Osteocyte (in vitro differentiated cells): ENCODE measurements at places on chromosomes 6 and 20. TPM values are rescaled to one million over a fixed set of nuclear protein-coding genes. Genes with fewer than 3 reads are reported as not detected.
A peak's percentile ranks its signal among the peaks of the same experiment; 100 is the strongest.

GRCh38 chr6:162917506-162917905 is 189.7 kb downstream of the PACRG start:
- H3K4me1 ChIP-seq: peaks cover 10% of the 10 kb centered on the region
- no peak for DNase-seq
- H3K27ac ChIP-seq: no peak overlapping the region
- H3K4me3 ChIP-seq: no peak overlapping the region

- peak; percentile 81 for DNase-seq
- no peak overlapping the region for H3K27ac ChIP-seq
- H3K27me3 ChIP-seq: no peaks in the 10 kb centered on the region
- H3K36me3 ChIP-seq: peaks cover 69% of the 10 kb centered on the region
These were observed 22.5 kb downstream of the THBS2 start for GRCh38 chr6:169230946-169231789.

DNA sequence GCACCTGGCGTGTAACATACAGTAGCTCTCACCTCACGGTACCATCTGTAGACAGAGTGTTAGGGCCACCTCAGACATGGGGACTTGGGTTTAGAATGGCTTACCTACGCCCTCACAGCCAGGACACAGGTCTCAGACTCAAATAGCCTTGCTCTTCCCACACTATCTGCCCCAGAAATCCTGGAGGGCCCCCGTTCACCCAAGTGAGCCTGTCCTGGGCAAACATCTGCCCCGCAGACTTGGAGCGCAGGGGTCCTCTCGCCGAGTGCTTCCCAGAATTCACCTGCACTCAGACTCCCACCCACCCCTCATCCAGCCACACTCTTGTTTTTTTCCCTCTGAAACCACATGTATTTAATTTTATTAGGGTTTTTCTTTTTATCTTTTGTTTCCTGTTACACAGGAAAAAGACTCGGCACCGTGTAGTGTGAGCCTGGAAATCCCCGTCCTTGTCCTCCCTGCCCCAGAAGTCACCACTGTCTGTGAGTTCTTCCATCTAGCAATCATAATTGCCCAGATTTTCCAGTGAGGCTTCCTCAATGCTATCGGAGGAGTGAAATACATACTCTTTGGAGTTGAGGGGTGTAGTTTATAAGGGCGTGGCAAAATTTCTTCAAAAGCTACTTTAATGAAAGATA is 17.1 kb upstream of the MAP1LC3A start:
- H3K36me3 ChIP-seq: peaks cover 31% of the 10 kb centered on the region
- no peaks in the 10 kb centered on the region for H3K4me1 ChIP-seq
- H3K27ac ChIP-seq: no peak overlapping the region
- no peak for DNase-seq
- no peaks in the 10 kb centered on the region for H3K27me3 ChIP-seq
- no peak overlapping the region for H3K4me3 ChIP-seq

DNA sequence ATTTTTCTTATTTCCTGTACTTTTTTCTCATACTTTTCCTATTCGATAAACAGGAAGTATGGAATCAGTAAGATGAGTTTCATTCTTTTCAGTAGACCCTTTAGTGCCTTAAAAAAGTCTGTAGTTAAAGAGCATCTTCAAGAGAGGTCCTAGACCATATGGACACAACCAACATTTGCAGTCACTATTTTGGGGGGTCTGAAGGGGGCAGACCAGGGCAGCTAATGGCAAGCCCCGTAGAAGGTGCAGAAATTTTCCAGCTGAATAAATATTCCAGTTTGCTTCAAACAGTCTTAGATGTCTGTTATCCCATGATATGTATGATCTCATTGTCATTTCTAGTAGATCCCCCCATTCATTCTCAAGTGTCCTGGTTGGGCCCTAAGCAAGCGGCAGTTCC is 52.8 kb downstream of the MAP3K5 start:
- H3K27me3 ChIP-seq: no peaks in the 10 kb centered on the region
- no peak for DNase-seq
- H3K4me1 ChIP-seq: peaks cover 10% of the 10 kb centered on the region
- no peak overlapping the region for H3K27ac ChIP-seq
- no peaks in the 10 kb centered on the region for H3K36me3 ChIP-seq

GRCh38 chr6:108170332-108171290 is 4.8 kb downstream of the NR2E1 start:
- peaks cover 47% of the 10 kb centered on the region for H3K4me1 ChIP-seq
- peaks cover 86% of the 10 kb centered on the region for H3K27me3 ChIP-seq

DNA sequence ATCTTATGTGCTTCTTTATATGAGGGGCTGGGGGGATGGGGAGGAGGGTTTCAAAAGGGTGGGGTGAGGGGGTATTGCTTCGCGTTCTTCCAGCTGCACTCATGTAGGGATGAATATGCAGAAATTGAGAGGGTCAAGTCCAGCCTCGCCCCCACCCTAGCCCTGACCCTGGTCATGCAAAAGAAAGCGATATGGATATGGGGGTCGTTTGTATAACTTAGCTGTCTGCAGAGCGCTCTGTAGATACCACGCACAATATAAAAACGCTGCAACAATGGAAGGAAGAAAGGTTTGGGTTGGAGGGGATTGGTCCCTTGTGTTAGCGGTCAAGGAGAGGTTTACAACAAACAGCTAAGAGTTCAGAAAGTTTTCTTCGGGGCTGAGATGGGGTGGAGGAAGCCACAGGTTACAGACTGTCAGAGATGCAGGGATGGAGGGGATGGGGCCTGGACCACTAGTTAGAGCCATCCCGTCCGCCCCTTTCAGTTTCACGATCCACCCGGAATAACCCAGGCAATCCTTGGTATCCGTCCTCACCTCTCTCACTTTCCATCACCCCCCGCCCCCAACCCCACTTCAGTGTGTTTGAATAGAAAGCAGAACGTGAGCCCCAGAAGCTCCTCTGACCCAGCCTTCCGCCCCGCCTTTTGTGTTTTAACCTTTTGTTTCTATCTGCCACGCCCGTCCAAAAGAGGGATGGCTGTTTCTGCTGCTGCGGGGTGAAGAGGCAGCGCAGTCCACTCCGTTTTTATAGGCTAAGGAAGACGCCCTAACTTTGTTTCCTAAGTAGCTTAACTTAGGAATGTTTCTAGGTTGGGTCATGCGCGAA is 73.5 kb downstream of the SOX4 start:
- H3K27ac ChIP-seq: no peak overlapping the region
- H3K4me1 ChIP-seq: peaks cover 30% of the 10 kb centered on the region
- no peak for DNase-seq
- H3K27me3 ChIP-seq: peaks cover 61% of the 10 kb centered on the region
- no peaks in the 10 kb centered on the region for H3K36me3 ChIP-seq

- H3K4me1 ChIP-seq: peaks cover 6% of the 10 kb centered on the region
- H3K4me3 ChIP-seq: no peak overlapping the region
- no peak overlapping the region for H3K27ac ChIP-seq
- H3K36me3 ChIP-seq: peaks cover 52% of the 10 kb centered on the region
These were observed 21.6 kb downstream of the CMTR1 start for GRCh38 chr6:37454420-37455140.

DNA sequence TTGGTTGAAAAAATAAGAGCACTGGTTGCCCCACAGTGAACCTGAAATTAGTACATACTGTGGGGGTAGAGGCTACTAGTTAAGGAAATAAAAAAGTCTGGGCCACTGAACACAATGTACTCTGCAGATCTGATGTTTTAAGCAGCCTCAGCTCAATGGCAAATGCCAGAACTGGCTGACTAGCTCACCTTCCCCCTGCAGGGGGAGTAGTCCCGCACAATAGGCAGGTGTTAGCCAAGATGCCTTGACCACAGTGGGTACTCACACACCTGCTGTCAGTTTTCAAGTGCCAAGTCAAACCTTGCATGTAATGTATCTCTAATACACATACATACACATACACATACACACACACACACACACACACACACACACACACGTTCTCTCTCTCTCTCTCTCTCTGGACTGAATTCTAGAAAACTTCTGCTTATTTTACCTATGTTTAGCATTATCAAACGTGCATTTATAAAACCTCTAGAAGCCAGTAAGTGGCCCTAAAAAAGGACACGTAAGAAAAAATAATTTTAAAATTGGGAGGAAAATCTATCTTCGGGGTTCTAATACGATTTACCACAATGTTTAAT is 36.1 kb downstream of the GMDS start:
- H3K27me3 ChIP-seq: no peaks in the 10 kb centered on the region
- H3K4me3 ChIP-seq: no peak overlapping the region
- H3K27ac ChIP-seq: no peak overlapping the region
- no peaks in the 10 kb centered on the region for H3K4me1 ChIP-seq

GRCh38 chr6:107729098-107729497 is 95.0 kb downstream of the SCML4 start:
- H3K27me3 ChIP-seq: peaks cover 66% of the 10 kb centered on the region
- no peak overlapping the region for H3K27ac ChIP-seq
- no peaks in the 10 kb centered on the region for H3K36me3 ChIP-seq
- no peak overlapping the region for H3K4me3 ChIP-seq
- peak; percentile 56 for DNase-seq
- no peaks in the 10 kb centered on the region for H3K4me1 ChIP-seq

DNA sequence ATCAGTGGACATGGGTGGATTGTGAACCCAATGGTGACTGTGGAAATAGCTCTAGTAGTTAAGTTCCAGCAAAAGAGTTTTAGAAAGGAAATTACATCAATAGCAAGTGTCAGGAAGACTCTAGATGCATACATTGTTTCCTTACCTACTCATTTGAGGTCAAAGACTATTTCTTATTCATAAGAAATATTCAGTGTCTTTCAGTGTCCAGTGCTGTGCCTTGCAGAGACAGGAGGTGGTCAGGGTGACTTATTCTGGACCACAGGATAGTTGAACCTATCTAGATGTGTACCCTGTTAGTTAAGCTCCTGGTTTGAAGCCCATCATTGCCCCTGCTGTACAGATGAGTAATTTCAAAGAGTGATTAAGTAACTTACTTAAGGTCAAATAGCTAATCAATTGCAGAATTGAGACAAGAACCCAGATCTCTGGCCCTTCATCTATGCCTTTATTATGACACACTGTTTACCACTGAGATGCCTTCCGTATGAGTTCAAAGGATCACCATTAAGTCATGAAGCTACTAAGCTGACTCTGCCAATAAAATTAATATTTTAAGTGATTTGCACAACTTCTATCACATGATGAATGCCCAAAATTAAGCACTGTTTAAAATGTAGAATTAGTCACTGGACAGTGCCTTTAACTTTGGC is 136.1 kb downstream of the PDSS2 start:
- H3K27me3 ChIP-seq: no peaks in the 10 kb centered on the region
- H3K4me1 ChIP-seq: peaks cover 7% of the 10 kb centered on the region
- no peaks in the 10 kb centered on the region for H3K36me3 ChIP-seq
- no peak overlapping the region for H3K4me3 ChIP-seq

DNA sequence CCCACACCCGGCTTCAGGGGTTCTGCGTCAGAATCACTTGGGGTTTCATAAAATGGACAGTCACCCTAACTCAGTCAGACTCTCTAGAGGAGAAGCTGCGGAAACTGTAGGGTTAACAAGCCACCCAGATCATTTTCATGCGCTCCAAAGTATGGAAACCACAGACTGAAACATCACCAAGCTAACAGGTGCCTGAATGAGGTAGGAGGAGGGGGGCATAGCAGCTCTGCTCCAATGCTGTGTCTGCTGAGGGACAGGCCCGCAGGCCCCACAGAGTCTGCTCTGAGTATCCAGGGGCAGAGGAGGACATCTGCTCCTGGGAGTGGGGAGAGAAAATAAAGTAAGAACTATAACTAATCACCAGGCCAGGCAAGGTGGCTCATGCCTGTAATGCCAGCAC is 97.1 kb upstream of the AKAP12 start:
- H3K27me3 ChIP-seq: no peaks in the 10 kb centered on the region
- H3K4me3 ChIP-seq: no peak overlapping the region
- H3K4me1 ChIP-seq: peaks cover 10% of the 10 kb centered on the region
- no peak overlapping the region for H3K27ac ChIP-seq
- no peak for DNase-seq

DNA sequence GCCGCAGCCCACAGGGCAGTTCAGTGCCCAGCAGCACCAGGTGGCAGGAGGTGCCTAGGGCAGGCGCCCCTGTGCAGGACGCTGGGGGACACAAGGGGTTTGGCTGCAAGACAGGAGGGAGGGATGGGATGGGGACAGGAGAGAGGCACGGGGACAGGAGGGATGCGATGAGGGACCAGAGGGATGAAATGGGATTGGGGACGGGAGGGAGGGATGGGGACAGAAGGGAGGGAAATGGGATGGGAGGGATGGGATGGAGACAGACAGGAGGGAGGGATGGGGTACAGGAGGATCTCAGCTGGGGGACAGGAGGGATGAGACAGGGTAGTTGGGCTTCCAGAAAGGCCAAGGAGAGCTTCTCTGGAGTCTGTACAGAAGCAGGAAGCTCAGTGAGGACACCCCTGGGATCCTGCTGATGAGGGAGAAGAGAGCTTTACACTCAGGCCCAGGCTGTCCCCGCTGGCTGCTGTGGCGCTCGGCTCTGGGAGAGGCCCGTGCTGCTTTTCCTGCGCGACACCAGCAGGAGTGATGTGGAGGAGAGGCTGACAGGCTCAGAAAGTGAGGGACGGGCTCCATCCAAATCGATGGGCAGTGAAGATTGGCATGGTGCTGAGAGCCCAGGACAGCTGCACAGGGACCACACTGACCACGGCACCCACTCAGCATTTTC is 400.8 kb downstream of the SMOC2 start:
- no peaks in the 10 kb centered on the region for H3K36me3 ChIP-seq
- no peak overlapping the region for H3K27ac ChIP-seq
- peaks cover 11% of the 10 kb centered on the region for H3K27me3 ChIP-seq
- peaks cover 24% of the 10 kb centered on the region for H3K4me1 ChIP-seq
- no peak overlapping the region for H3K4me3 ChIP-seq

- H3K4me3 ChIP-seq: no peak overlapping the region
- H3K27ac ChIP-seq: no peak overlapping the region
- H3K4me1 ChIP-seq: peaks cover 37% of the 10 kb centered on the region
- DNase-seq: no peak
These were observed 35.2 kb downstream of the RAB22A start for GRCh38 chr20:58344741-58345140.

DNA sequence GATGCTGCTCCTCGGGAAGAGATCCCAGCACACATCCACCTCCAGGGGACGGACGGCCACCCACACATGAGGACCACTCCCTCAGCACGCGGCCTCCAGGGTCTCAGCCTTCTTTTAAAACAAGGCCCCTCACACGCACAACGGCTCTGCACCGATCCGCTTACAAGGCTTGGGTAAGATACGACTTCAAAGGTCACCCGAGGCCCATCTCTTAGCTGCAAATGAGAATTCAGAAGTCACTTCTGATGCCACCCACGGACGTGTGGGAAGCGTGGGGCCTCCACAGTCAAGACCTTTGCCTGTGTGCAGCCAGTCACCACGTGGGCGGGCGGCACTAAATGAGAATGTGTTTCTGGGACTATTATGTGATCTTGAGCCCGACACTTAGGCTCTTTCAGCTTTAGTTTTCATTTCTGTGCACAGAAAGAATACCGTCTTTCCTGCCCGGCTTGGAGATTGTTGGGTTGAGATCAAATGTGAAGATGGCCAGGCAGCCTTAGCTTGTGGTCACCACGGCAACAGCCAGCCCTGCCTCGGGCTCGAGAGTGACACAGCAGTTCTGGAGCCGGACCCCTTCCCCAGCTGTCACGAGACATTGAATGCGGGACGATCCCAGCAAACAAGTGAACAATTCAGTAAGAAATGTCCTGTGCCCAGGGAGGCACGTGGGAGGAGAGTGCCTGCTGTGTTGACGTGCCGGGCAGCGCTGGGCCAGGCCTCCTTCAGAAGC is 91.6 kb downstream of the RAMACL start:
- peaks cover 39% of the 10 kb centered on the region for H3K36me3 ChIP-seq
- no peaks in the 10 kb centered on the region for H3K4me1 ChIP-seq
- no peak overlapping the region for H3K27ac ChIP-seq
- H3K27me3 ChIP-seq: no peaks in the 10 kb centered on the region
- no peak overlapping the region for H3K4me3 ChIP-seq

Gene SRSF12
- 3.7 TPM in 2 replicates for total RNA-seq

Gene THBD
- 66.3 and 68.3 TPM in 2 replicates for total RNA-seq

Gene BCAS1
- not detected in 2 replicates for total RNA-seq

Gene GJA10
- not detected in 2 replicates for total RNA-seq

Gene ZNF831
- total RNA-seq: not detected in 2 replicates
